ENCODE measurements at places on chromosomes 2 and 18.

DNA sequence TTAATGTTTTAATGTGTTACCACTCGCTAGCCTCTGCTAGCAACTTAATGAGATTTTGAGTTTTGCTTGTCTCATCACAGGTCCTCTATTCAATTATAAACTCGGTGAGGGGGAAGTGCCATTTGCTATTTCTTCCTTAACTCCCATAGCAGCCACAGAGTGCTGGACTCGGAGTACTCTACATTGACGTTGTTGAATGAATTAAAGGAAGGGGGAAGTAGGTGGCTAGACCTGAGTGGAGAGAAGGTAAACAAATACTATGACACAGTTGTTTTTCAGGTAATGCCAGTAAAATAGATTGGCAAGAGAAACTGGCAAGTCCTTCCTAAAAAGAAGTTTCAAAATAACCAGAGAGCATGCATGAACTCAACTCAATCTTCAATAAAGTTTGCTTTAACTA is 339.3 kb downstream of the HRH4 start:
- no peak for DNase-seq

GRCh38 chr2:23526114-23526513 is 141.1 kb downstream of the KLHL29 start:
- DNase-seq = no peak

GRCh38 chr2:2656115-2657011 is 325.3 kb upstream of the MYT1L start:
- DNase-seq = no peak

DNA sequence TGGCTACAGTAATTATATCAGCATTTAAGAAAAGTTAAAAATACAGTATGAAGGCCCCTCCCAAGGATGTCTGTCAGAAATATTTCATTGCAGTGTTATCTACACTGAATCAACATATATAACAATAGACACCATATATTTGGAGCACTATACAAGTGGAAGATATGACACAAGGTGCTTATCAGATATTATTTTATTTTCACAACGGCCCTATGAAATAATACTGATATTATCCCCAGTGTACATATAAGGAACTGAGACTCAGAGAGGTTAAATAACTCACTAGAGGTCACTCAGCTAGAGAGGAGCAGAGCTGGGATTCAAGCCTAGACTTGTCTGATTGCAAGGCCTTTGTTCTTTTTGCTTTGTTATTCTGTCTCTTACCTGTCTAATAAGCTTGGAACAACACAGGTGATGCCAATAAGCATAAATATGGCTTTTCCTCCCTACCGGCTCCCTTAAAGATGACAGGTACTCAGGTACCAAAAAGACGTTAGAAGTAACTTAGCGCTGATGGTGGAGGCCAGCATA is 4.7 kb upstream of the SLC40A1 start:
- no peak for DNase-seq

GRCh38 chr18:49638209-49638785 is 76.4 kb downstream of the LIPG start:
- no peak for DNase-seq

- no peak for DNase-seq
These were observed 27.8 kb downstream of the SLC14A1 start for GRCh38 chr18:45751766-45752165.

GRCh38 chr2:211351987-211352386 is 795.6 kb downstream of the CPS1 start:
- DNase-seq = no peak

- DNase-seq = no peak
These were observed 49.4 kb downstream of the POLE4 start for GRCh38 chr2:75007819-75008218.

- no peak for DNase-seq
These were observed 279.3 kb downstream of the CDH20 start for GRCh38 chr18:61612517-61612916.

DNA sequence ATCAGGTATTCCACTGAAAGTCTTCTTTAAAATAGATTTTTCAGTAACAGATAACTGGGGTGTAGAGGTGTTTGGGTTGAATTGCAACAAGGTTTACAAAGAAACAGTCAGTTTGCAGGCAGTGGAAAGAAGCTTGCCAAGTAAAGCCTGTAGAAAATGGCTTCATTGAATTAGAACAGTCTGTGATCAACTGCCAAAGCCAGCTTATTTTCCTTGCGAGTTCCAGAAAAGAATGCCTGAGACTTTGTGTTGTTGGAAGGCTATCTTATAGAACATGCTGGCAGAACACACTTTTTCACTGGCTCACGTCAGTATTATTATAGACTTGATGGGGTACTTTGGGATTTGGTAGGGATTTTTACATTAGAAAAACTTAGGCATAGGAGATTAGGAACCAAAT is 601.0 kb downstream of the XIRP2 start:
- DNase-seq = no peak

GRCh38 chr18:14975431-14975830 is 227.5 kb downstream of the ANKRD30B start:
- DNase-seq = no peak

DNA sequence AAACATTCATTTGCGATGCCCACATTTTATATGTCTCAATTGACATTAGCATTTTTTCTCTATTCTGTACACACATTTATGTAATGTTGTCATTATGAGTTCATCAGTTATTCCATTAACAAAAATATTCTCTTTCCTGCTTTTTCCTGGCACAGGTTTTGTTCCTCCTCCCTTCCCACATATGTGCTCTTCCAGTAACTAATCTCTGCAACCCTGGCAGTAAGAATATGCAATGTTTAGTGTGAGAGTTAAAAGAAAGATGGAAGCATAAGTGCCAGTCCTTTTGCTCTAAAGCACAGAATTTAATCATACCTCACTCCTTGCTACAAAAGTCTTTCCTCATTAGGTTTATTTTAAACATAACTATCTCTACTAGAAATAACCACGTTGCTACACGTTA is 155.8 kb upstream of the ERBB4 start:
- DNase-seq = no peak

- no peak for DNase-seq
These were observed 3.6 kb downstream of the PNKD start for GRCh38 chr2:218273908-218274249.

DNA sequence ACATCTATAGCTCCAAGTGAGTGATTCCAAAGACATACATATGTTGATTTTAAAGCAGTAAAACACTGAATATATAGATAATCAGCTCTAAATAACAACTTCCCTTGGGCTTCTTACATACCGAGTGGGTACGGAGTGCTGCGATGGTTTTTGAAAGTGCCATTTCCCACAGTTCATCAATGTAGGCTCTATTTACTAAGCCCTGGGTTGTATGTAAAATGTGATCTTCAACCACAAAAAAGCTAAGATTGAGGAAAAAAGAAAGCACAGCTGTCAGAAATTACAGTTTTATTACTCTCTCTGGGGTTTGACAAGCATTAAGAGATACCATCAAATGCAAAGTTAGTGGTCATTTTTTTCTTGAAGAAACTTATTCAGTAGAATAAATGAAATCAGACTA is 312.8 kb downstream of the EXOC6B start:
- DNase-seq = no peak

GRCh38 chr2:62415019-62415431 is 91.0 kb downstream of the TMEM17 start:
- DNase-seq = no peak

- DNase-seq = no peak
These were observed 73.2 kb downstream of the XDH start for GRCh38 chr2:31341351-31341750.

DNA sequence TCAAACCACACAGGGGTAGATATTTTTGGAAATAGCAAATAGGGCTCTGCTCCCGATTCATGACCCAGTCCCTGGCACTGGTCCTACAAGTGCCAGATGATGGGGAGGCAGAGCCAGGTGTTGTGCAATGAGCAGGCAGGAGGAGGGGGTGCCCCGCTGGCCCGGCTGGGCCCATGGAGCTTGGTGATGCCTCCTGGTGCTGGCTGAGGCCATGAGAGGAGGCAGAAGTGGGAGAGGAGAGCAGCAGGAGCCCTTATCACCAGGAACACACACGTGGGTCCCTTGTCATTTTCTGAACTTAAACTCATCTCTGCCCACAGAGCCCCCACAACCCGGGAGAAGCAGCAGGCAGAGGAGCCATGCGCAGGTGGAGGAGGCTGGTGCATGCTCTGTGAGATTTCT is 90.5 kb upstream of the MAPK4 start:
- no peak for DNase-seq

DNA sequence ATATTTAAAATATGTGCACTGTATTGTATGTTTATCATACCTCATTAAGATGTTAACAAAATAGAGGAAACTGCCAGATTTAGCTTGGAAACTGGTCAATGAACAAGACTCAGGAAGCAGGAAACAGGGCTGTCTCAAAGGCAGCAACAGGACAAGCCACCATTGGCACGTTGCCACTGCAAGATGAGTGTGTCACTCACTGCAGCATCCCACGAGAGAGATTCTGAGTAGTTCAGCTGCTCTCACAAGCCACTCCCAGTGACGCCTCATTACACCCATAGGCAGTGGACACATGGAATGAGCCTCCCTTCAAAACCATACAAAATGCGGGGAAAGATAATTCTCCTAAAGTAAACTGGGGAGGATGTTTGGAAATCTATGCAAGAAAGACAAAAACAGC is 181.9 kb upstream of the DLGAP1 start:
- DNase-seq = peak; percentile 28

DNA sequence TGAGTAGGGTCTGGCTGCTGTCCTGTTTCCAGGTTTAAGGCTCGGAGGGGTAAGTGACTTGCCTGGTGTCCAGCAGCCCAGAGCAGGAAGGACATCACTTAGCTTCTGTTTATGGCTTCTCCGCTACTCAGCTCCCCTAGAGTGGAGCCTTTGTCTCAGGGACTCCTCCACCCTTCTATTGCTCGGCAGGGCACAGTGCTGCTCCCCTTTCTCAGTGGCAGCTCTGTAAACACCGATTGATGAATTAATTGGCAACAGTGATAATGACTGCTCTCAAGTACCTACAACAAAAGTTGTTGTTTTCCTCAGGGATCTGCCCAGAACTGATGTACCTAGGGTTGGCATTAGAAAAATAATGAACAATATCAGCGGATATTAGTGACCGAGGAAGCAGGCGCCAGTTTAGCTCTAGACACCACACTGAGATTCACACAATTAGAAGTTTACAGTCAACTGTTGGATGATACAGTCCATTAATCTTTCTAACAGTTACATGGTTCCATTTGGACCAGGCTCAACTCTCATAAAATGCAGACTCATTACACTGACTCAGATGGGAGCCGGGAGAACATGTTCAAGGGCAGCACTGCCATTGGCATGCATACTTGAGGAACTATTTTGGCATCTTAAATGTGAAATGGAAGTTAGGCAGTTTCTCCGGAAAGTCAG is 265.7 kb downstream of the MTX2 start:
- no peak for DNase-seq

GRCh38 chr18:44187090-44187489 is 493.6 kb upstream of the SETBP1 start:
- DNase-seq = no peak

GRCh38 chr18:74797577-74798151 is 200.0 kb downstream of the ZNF407 start:
- DNase-seq = no peak

DNA sequence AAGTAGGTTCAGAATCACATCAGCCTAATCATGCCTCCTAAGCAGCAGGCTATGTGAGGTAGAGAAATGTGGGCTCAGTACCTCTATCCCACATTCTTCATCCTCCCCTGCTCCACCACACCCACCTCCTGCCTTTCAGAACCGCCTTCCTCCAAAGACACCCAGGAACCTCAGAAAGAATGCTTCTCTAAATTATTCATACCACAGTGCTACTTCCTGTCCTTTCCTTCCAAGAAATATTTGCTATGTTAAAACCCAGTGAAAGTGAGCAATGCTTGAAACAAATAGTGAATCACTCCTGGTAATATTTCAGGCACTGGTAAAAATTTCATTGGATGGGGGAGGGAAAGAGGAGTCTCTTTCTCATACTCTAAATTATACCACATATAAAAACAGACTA is 24.0 kb upstream of the CREB1 start:
- peak; percentile 94 for DNase-seq

DNA sequence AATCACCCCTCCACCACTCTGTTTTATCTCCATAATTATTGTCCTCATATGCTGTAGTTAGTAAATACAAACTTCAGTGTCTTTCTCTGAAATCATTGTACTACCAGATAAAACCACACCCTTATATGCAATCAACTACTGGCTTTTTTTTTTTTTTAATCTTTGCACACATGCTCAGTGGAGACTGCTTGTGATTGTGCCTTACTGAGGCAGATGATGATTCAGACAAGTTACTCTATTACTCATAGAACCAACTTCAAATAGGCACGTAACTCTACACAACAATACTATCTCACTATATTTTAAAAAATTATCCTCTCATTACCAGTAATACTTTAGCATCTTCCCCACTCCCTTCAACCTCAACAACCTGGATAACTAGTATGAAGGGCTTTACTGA is 1278.4 kb upstream of the PIK3C3 start:
- DNase-seq = no peak

DNA sequence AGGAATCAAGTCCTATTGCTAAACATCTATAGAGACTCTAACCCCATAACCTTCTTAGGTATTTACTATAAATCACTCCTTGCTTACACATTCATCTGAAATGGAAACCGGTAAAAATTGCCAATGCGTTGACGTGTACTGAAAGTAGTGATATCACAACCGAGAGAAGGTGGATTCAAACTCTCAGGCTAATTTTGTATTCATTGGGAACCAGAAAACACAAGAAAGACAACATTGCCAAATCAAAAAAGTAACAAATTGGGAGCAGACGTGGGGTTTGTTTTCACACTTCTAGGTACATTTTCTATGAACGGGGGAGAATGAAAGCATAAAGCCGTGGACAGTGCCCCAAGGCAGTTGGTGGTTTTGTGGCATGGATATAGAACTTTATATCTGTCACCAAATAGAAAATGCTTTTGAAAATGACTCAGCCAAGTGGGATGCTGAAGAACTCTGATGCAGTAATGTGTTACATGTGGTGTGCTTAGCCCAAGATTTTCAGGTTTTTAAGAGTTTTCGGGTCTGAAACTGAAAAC is 155.1 kb upstream of the RASGRP3 start:
- peak; percentile 48 for DNase-seq

- DNase-seq = no peak
These were observed 25.6 kb downstream of the SERTAD2 start for GRCh38 chr2:64627860-64628841.

- DNase-seq = no peak
These were observed 1.1 kb downstream of the TRABD2A start for GRCh38 chr2:84879584-84880394.

GRCh38 chr2:232609607-232610006 is 23.8 kb upstream of the EFHD1 start:
- DNase-seq = no peak

GRCh38 chr18:3688690-3689089 is 238.7 kb downstream of the TGIF1 start:
- DNase-seq = peak; percentile 98
